ENCODE measurements at places on chromosomes 3 and 15. TPM values are rescaled to one million over a fixed set of nuclear protein-coding genes. Genes with fewer than 3 reads are reported as not detected.
A peak's percentile ranks its signal among the peaks of the same experiment; 100 is the strongest.

ZDHHC19 gene
- 2.2 TPM for total RNA-seq

RTP3 gene
- not detected for total RNA-seq

ZNF860 gene
- total RNA-seq, result 0.26 TPM

GRCh38 chr3:193819117-193820010, 226.4 kb downstream of the OPA1 start:
- H3K36me3 ChIP-seq, result no peaks in the 10 kb centered on the region
- no peaks in the 10 kb centered on the region for H3K27me3 ChIP-seq
- H3K4me1 ChIP-seq, result no peaks in the 10 kb centered on the region
- DNase-seq, result no peak
- H3K4me3 ChIP-seq, result no peak overlapping the region

- H3K4me1 ChIP-seq, result no peaks in the 10 kb centered on the region
- H3K27me3 ChIP-seq, result no peaks in the 10 kb centered on the region
- H3K36me3 ChIP-seq, result no peaks in the 10 kb centered on the region
These were observed 282.3 kb downstream of the CNTN3 start for GRCh38 chr3:74332165-74332564.

- H3K27ac ChIP-seq, result no peak overlapping the region
- H3K4me3 ChIP-seq, result no peak overlapping the region
- no peaks in the 10 kb centered on the region for H3K27me3 ChIP-seq
- no peak for DNase-seq
- H3K4me1 ChIP-seq, result no peaks in the 10 kb centered on the region
These were observed 171.8 kb downstream of the ALCAM start for GRCh38 chr3:105538483-105538882.

GRCh38 chr15:55998478-55998877, 5.1 kb upstream of the NEDD4 start:
- no peak overlapping the region for H3K4me3 ChIP-seq
- no peaks in the 10 kb centered on the region for H3K27me3 ChIP-seq
- no peak for DNase-seq
- H3K4me1 ChIP-seq, result no peaks in the 10 kb centered on the region

- no peaks in the 10 kb centered on the region for H3K36me3 ChIP-seq
- no peaks in the 10 kb centered on the region for H3K4me1 ChIP-seq
- no peak overlapping the region for H3K4me3 ChIP-seq
- DNase-seq, result no peak
- H3K27me3 ChIP-seq, result no peaks in the 10 kb centered on the region
These were observed 48.1 kb downstream of the RAB11A start for GRCh38 chr15:65917407-65917756.

DNA sequence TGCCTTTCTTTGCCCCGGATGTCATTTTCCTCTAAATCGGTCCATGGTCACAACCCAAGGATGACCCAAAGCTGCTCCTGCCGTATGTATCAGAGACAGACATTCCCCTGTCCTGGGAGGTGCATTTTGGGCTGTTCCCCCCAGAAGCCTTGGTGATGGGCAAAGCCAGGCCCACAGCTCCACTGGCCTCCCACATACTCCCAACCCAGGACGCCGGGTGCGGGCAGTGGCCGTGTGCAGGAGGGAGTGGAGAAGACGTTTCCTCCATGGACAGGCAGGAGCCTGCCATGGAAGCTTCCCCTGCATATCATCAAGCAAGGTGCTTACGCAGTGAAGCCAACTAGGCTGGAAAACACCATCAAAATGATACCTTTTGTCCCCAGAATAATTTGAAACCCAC, 175.0 kb downstream of the ATP10A start:
- H3K4me3 ChIP-seq, result no peak overlapping the region
- H3K4me1 ChIP-seq, result peaks cover 8% of the 10 kb centered on the region
- peak; percentile 7 for DNase-seq
- no peaks in the 10 kb centered on the region for H3K27me3 ChIP-seq
- no peaks in the 10 kb centered on the region for H3K36me3 ChIP-seq

DNA sequence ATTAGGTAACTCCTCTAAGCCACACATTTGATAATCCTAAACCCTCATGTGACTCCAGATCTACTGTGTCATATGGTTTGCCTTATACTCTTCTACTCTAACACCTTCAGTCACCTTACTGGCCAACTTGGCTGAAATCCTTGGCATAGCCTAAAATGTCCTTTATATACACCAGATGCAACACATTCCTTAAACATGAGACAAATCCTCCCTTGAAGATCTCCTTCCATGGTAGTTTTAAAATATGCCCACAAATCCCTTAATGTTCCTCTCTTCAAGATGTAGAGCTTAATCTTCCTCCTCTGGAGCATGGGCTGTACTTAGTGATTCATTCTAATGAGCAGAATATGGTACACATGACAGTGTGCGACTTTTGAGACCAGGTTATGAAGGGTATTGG, 238.9 kb downstream of the SUCLG2 start:
- no peaks in the 10 kb centered on the region for H3K27me3 ChIP-seq
- H3K36me3 ChIP-seq, result no peaks in the 10 kb centered on the region
- no peak overlapping the region for H3K27ac ChIP-seq
- no peak overlapping the region for H3K4me3 ChIP-seq

DNA sequence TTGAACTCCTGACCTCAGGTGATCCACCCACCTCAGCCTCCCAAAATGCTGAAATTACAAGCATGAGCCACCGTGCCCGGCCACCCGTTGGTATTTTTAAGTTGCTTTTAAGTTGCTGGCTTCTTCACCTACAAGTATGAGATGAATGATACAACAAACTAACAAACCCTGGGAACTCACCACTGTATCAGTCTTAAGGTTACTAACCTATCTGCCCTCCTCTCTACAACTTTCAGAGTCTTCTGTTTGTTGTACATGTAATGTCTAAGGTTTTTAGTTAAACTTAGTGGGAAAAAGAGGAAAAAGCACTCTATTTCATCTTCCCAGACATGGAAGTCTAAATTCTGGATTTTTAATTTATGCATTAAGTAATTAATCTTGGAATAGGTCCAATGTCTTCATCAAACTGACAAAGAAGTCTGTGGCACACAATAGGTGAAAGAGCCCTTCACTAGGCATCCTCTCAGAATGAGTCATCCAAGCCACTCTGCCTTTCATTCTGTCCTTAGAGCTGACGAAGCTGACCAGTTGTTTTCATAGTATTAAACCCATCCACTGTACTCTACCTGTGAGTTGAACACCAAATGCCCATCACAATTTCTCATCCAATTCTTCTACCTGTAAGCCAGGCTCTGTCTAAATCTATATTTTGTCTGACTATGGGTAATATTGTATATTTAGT, 936.1 kb downstream of the TUSC7 start:
- H3K27me3 ChIP-seq, result no peaks in the 10 kb centered on the region
- H3K4me1 ChIP-seq, result no peaks in the 10 kb centered on the region
- H3K27ac ChIP-seq, result no peak overlapping the region
- H3K4me3 ChIP-seq, result no peak overlapping the region
- no peaks in the 10 kb centered on the region for H3K36me3 ChIP-seq

SLC22A13 gene
- total RNA-seq, result not detected

GRCh38 chr15:55007561-55007960, 189.2 kb downstream of the RSL24D1 start:
- no peak for DNase-seq
- H3K27ac ChIP-seq, result no peak overlapping the region
- H3K36me3 ChIP-seq, result no peaks in the 10 kb centered on the region
- no peaks in the 10 kb centered on the region for H3K27me3 ChIP-seq
- no peaks in the 10 kb centered on the region for H3K4me1 ChIP-seq

DNA sequence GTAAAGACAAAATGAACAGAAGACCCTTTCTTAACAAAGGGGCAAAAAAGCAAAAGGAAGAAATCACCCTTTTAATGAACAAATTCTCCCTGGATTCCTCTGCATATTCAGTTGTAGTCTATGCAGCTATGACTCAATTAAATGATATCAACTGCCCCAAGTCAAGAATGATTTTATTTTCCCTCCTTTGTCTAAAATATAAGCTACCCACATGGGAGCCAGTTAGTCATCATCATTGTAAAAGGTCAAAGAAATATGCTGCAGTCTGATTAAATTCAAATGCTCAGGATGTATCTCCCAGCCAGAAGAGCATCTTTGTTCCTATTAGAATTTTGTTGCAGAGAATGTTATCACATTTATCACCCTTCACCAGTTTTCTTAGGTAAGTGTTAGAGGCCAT, 84.0 kb downstream of the SST start:
- no peak overlapping the region for H3K27ac ChIP-seq
- no peaks in the 10 kb centered on the region for H3K4me1 ChIP-seq
- H3K27me3 ChIP-seq, result no peaks in the 10 kb centered on the region
- H3K4me3 ChIP-seq, result no peak overlapping the region
- no peak for DNase-seq
- no peaks in the 10 kb centered on the region for H3K36me3 ChIP-seq

DNA sequence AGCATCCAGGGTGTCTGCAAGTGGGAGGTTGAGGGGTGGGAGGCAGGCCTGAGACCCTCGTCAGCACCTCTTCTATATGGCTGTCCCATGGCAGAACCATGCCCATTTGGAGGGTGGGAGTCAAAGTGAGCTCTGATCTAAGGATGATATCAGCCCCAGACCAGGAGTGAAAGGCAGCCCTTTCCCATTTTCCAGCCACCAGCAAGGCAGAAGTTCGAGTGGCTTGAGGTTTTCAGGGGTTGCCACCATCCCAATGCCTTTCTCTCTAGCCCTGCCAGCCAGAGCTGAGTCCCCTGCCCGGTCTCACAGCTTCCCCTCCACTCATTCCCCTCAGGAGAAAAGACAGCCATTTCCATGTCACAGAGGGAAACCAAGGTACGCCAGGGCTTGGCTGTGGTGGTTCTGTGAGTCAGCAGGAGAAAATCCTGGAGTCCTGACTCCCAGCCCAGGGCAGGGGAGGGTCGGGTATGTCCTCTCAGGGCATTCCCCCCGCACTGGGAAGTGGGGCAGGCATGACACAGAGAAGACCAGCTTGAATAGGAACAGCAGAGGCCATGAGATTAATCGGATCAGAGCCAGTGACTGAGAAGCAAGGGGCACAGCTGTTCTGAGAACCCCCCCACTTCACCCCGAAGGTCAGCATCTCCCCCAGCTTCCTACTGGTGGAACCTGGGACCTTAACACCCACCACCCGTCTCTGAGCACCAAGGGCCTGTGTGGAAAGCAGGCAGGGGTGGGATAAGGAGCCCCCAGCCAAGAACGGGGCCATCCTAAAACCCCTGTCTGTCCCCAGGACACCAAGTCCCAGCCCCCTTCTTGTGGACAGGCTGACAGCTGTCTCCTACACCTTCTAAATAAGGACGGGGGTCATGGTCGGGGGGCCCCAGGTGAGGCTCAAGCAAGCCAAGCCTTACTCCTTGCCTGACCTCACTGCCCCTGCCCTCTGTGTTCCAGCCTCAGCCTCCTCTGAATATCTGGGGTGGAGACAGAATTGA, 965 bp upstream of the SLC38A3 start:
- H3K4me3 ChIP-seq, result no peak overlapping the region
- H3K27ac ChIP-seq, result no peak overlapping the region
- H3K4me1 ChIP-seq, result no peaks in the 10 kb centered on the region
- H3K27me3 ChIP-seq, result peaks cover 17% of the 10 kb centered on the region
- no peak for DNase-seq

TMEM43 gene
- 114 TPM for total RNA-seq
